NCI-H2107 (cell line): ENCODE measurements at places on chromosomes 5 and 9.
A peak's percentile ranks its signal among the peaks of the same experiment; 100 is the strongest.

DNA sequence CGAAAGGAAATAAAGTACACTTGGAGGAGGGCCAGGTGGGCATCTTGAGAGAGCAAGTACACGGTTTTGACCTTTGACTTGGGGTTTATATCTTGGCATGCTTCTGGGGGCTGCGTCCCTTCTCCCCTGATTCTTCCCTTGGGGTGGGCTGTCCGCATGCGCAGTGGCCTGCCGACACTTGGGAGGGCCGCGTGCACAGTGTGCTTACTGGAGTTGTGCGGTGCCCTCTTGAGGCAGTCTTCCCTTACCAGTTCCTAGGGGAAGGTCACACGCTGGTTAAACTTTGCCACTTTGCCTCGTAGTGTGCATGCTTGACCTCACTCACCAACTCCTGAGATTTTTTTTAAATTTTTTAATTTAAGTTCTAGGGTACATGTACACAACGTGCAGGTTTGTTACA lies 4.3 kb upstream of the CLPTM1L start:
- no peak for DNase-seq

GRCh38 chr5:8740595-8740994 lies 805.3 kb downstream of the SEMA5A start:
- no peak for DNase-seq

GRCh38 chr5:5854087-5854486 lies 431.6 kb downstream of the ICE1 start:
- peak; percentile 14 for DNase-seq

DNA sequence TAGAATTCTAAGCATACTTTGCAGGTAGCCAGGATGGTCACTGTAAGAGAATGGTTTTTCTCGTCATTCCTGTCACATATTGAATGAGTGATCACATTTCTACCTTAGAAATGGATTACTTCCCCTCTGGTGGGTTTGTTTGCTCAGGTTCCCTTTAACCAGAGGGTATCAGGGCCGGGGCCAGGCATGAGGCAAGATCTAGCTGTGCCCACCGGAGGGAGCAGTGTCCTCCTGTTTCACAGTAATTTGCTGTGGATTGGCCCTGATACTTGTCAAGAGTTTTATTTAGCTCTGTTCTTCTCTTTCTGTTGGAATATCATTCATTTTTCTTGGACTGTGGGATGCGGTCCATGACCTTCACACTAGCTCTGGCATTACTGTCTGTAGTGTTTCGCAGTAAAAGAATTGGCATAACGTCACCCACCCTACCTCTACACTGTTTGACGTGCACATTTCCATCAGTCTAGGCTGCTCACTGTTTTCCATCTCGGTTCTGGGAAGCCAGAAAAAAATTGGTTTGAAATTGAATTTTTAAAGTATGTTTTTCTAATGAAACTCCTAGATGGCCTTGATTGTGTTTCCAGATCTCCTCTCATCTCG lies 42.4 kb upstream of the ZBED3 start:
- no peak for DNase-seq

- DNase-seq: no peak
Measured at GRCh38 chr5:169988206-169988605, 7.9 kb upstream of the INSYN2B start.

- DNase-seq: no peak
Measured at GRCh38 chr5:56545016-56545415, 270.3 kb upstream of the MAP3K1 start.

DNA sequence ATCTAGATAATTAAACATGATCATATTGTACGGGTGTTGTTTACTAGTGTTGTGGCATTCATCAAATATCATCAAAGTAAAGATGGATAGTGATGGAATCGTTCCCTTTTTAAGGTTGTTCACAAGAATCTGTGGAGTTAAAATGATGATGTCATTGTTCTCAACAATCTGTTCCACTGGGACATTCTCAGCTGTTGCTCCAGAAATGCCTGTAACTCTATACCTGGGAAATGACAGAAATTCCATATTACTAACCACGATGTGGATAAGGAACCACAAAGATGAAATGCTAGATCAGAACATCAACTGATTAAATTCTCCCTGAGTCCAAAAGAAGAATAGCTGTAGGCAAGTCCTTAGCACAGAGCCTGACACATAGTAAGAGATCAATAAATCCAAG lies 38.0 kb downstream of the RIGI start:
- DNase-seq: no peak

- no peak for DNase-seq
Measured at GRCh38 chr9:35164711-35165110, 2.9 kb downstream of the UNC13B start.

- DNase-seq: peak; percentile 25
Measured at GRCh38 chr9:114108016-114108833, 9.1 kb upstream of the KIF12 start.

GRCh38 chr9:78620764-78621163 lies 323.8 kb downstream of the PSAT1 start:
- no peak for DNase-seq

GRCh38 chr9:80605793-80606192 lies 1034.0 kb downstream of the TLE4 start:
- no peak for DNase-seq

- DNase-seq: no peak
Measured at GRCh38 chr5:159402311-159402710, 72.0 kb upstream of the IL12B start.

DNA sequence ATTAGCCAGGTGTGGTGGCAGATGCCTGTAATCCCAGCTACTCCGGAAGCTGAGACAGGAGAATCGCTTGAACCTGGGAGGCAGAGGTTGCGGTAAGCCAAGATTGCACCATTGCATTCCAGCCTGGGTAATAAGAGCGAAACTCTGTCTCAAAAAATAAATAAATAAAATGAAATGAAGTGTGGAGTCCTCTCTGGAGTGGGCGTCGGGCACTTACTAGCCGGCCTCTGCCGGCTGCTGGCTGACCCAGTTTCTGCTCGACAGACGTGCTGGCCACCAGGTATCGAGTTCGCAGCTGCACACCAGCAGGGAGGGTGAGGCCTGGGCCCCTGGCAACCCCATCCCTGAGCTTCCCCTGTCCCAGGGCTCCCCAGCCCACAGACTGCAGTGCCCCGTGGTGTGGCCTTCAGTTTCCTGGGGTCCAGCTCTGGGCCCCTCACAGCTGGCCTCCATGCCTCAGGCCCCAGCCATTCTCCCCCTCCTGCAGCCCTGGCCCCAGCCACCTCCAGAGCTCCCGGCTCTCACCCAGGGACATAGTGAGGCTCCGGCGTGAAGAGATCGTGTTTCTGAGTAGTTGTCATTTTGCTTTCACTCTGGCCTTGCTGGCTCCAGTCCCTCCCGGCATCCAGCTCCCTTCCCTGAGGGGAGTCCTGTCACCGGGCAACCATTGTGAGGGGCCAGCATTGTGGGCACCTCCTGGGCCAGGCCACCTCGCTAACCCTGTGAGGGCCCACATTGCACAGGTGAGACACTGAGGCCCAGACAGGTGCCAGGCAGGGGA lies 3.8 kb upstream of the STPG3 start:
- DNase-seq: peak; percentile 68

DNA sequence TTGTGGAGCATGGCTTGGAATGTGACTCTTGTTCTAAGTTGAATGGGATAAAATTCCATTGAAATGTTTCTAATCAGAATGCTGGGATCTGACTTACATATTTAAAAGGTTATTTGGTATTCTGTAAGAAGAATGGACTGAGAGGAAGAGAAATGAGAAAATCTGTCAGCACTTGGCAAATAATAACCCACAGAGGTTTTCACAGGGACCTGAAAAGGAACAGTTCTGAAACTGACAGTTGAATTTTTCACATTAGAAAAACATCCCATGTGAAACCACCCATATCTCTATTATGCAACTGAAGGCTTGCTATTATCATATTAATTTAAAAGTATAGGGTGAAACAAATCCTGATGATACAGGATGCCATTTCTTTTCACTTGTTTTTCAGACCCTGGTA lies 302.7 kb downstream of the EPB41L4A start:
- no peak for DNase-seq

DNA sequence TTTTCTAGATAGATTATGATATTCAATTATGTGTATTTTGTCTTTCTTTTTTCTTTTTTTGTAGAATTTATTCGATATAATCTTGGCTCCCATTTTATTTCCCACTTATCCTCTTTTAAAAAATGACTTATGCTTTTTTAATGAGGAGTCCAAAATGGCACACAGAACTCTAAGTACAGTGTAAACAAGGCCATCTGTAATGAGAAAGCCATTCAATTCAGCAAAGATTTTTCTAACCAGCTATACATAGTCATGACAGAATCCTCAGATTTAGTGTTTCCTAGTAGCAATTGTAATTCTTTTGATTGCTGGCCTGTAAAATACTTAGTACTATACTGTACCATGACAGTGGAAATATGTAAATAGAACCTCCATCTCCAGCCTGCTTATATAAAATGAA lies 651.4 kb downstream of the RAB3C start:
- DNase-seq: no peak

DNA sequence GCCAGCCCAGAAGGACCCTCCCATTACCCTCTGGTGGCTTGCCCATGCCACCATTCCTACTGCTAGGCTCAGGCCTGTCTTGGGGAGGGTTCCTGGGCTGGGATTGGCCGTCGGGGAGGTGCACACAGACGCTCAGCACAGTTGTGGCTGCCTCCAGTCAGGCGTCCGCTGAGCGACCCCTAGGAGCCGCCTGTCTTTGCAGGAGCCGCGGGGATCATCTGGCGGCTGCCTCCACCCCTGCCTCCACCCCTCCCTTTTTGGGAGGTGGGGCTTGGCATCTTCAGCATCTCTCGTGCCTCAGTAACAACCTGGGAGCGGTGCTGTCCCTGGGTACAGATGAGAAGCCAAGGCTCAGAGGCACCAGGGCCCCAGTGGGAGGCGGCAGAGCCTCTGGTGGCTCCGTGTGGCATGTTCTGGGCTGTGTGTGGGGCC lies 39.6 kb downstream of the RXRA start:
- DNase-seq: no peak

- DNase-seq: no peak
Measured at GRCh38 chr5:176748967-176749935, 61.1 kb upstream of the UNC5A start.

DNA sequence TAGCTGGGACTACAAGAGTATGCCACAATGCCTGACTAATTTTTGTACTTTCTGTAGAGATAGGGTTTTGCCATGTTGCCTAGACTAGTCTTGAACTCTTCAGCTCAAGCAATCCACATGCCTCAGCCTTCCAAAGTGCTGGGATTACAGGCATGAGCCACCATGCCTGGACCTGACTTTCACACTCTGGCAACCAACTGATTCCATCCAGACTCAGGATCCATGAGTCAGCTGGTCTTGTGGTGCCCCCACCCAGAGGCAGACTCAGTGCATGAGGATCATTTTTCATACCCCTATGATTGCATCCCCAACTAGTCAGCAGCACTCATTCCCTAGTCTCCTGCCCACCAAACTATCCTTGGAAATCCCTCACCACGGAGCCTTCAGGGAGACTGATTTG lies 375.9 kb downstream of the ANXA1 start:
- no peak for DNase-seq

DNA sequence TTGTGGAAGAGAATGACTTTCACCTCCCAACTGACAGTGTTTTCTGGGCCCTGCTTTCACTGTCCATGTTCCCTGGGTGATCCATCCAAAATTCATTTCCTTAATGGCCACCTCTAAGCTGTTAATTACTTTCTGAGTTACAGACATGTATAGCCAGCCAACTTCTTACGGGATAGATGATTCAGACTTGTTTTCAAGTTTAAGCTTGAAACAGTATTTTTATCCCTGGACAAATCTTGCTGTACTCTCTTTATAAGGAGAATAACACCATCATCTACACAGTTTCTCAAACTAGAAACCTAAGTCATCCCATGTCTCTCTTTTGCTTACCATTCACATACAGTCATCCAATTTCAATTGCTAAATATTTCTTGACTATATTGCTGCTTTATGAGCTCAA lies 6.9 kb downstream of the FAM174A start:
- DNase-seq: no peak
